ENCODE measurements at places on chromosomes 1 and 21.

DNA sequence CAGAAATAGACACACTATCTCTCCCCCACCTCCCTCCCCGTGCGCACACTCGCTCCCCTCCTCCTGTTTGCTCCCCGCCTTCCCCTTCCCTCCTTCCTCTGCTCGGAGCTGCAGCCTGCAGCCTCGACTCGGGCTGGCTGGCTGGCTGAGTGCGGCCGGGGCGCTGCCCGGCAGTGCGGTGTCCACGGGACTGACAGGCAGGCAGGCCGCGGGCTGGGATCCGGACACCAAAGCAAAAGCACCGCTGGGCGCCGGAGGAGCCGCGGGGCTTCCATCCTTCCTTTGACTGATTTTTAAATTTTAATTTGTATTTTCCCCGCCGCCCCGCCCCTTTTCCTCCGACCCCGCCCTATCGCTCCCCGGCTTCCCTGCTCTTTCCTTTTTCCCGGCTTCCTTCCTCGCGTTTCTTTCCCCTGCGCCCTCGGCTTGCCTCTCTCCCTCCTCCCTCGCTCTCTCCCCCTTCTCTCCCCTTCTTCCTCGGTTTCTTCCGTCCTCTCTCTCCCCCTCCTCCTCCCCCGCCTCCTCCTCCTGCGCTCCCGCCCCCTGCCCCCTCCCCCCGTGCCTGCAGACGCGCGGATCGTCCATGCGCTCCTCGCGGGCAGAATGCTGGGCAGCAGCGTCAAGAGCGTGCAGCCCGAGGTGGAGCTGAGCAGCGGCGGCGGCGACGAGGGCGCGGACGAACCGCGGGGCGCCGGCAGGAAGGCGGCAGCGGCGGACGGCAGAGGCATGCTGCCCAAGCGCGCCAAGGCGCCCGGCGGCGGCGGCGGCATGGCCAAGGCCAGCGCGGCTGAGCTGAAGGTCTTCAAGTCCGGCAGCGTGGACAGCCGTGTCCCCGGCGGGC is 109.4 kb downstream of the NAV1 start:
- DNase-seq, result peak; percentile 75
- H3K4me3 ChIP-seq, result peak overlapping the region; percentile 67
- H3K27me3 ChIP-seq, result no peaks in the 10 kb centered on the region
- peaks cover 2% of the 10 kb centered on the region for H3K36me3 ChIP-seq
- peak overlapping the region; percentile 93 for H3K27ac ChIP-seq

DNA sequence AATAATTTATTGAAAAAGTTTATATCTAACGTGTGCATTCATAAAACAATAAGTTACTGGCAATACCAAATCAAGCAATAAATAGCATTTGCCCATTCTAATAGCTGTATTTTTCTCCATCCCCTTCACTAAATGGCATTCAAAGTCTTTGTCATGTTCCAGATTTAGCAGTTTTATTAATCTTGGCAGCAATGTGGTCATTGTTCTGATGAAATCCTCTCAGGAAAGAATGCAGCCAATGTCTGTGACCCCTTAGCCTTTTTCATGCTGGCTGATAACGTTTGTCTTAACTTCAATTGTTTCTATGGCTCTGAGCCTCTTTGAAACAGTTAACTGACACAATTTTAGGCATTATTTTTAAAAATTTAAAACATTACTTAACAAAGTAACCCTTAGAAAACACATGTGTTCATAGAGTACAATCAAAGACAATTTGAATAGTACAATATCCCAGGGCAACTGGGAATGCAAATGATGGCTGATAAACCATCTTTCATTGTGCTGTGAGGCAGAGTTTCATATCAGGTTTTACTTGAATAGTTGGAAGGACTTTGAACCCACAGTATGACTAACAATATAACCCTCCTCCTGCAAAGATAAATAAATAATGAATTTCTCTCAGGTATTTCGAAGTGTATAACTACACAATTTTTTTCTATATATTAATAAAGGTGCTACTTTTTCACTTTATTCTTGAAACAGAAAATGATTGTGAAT is 217.5 kb downstream of the LRRIQ3 start:
- no peaks in the 10 kb centered on the region for H3K4me1 ChIP-seq
- H3K4me3 ChIP-seq, result no peak overlapping the region
- H3K27me3 ChIP-seq, result no peaks in the 10 kb centered on the region
- no peak overlapping the region for H3K27ac ChIP-seq

- no peak for DNase-seq
- H3K4me1 ChIP-seq, result peaks cover 5% of the 10 kb centered on the region
- H3K27me3 ChIP-seq, result no peaks in the 10 kb centered on the region
- no peak overlapping the region for H3K4me3 ChIP-seq
Measured at GRCh38 chr21:36423771-36424433, 38.7 kb downstream of the CHAF1B start.

DNA sequence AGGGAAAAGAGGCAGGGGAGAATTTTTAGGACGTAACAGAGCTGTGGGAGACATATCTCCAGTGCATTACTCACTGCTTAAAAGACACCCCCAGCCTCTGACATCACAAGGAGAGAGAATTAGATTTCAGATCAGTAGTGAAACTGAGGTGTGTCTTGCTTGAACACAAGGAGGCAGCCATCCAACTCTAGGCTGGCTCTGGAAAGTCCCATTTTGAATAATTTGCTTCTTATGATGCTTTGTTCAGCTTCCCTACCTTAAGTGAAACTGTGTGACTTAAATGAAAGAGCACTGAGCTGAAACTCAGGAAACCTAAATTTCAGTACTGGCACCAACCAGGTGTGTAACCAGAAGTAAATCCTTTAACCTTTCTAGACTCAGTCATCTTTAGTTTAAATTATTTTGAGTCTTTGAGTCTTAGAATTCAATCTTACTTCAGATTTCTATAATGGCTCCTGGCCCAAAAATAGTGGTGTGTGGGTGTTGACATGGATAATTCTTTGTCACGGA is 251.6 kb upstream of the SGIP1 start:
- DNase-seq, result peak; percentile 95
- H3K4me1 ChIP-seq, result peaks cover 4% of the 10 kb centered on the region
- H3K36me3 ChIP-seq, result no peaks in the 10 kb centered on the region
- H3K4me3 ChIP-seq, result no peak overlapping the region
- no peaks in the 10 kb centered on the region for H3K27me3 ChIP-seq
- no peak overlapping the region for H3K27ac ChIP-seq

DNA sequence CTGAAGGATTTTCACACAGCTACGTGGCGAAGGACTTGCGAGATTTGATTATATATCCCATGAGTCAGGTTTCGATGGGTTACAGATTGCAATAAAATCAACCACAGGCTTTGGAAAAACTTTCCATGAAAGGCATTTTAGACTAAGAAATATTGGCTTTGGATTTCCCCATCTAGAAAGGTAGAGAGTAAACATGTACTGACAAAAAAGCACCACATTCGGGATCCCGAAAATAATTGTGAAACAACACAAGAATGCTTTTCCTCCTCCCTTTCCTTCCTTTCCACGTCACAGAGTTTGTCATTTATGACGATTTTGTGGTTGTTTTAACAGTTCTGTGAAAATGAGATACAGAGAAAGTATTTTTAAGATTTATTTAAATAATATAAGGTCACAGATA is 38.5 kb downstream of the TGFB2 start:
- H3K27me3 ChIP-seq, result no peaks in the 10 kb centered on the region
- no peak for DNase-seq
- no peaks in the 10 kb centered on the region for H3K36me3 ChIP-seq
- H3K27ac ChIP-seq, result no peak overlapping the region

GRCh38 chr1:25895365-25895990 is 10.7 kb downstream of the STMN1 start:
- H3K27ac ChIP-seq, result peak overlapping the region; percentile 11
- peaks cover 27% of the 10 kb centered on the region for H3K36me3 ChIP-seq
- peak; percentile 92 for DNase-seq
- no peak overlapping the region for H3K4me3 ChIP-seq
- no peaks in the 10 kb centered on the region for H3K27me3 ChIP-seq
- peaks cover 33% of the 10 kb centered on the region for H3K4me1 ChIP-seq

GRCh38 chr21:35051287-35051818 is 2.3 kb upstream of the RUNX1 start:
- peak; percentile 80 for DNase-seq
- no peaks in the 10 kb centered on the region for H3K27me3 ChIP-seq
- H3K27ac ChIP-seq, result peak overlapping the region; percentile 42
- H3K4me1 ChIP-seq, result peaks cover 29% of the 10 kb centered on the region

- peak overlapping the region; percentile 65 for H3K27ac ChIP-seq
- H3K27me3 ChIP-seq, result no peaks in the 10 kb centered on the region
- H3K4me3 ChIP-seq, result no peak overlapping the region
Measured at GRCh38 chr1:30878016-30878415, 30.5 kb downstream of the SDC3 start.

DNA sequence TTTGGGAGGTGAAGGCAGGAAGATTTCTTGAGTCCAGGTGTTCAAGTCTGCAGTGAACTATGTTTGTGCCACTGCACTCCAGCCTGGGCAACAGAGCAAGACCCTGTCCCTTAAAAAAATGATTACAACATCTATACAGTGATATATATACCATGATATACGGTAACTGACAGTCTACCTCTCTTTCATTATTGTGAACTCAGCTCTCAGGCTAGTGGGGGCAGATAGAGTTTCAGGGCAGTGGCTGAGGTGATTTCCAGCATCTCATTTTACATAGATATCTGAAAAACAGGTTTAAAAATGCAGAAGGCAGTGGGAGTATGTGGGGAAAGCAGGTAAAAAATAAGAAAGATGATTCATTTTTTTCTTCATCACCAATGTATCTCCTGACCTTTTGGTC is 8.1 kb upstream of the NTNG1 start:
- H3K36me3 ChIP-seq, result no peaks in the 10 kb centered on the region
- DNase-seq, result no peak
- no peaks in the 10 kb centered on the region for H3K4me1 ChIP-seq
- H3K27ac ChIP-seq, result no peak overlapping the region
- H3K27me3 ChIP-seq, result no peaks in the 10 kb centered on the region

- no peaks in the 10 kb centered on the region for H3K27me3 ChIP-seq
- no peak overlapping the region for H3K4me3 ChIP-seq
- H3K4me1 ChIP-seq, result no peaks in the 10 kb centered on the region
- no peaks in the 10 kb centered on the region for H3K36me3 ChIP-seq
- no peak overlapping the region for H3K27ac ChIP-seq
- DNase-seq, result no peak
Measured at GRCh38 chr1:60359431-60359830, 285.9 kb upstream of the C1orf87 start.

GRCh38 chr1:147211577-147211976 is 13.6 kb downstream of the FMO5 start:
- no peak overlapping the region for H3K27ac ChIP-seq
- no peaks in the 10 kb centered on the region for H3K27me3 ChIP-seq
- H3K4me3 ChIP-seq, result no peak overlapping the region
- no peaks in the 10 kb centered on the region for H3K36me3 ChIP-seq

- no peak for DNase-seq
- H3K36me3 ChIP-seq, result no peaks in the 10 kb centered on the region
- H3K4me1 ChIP-seq, result no peaks in the 10 kb centered on the region
- no peaks in the 10 kb centered on the region for H3K27me3 ChIP-seq
- no peak overlapping the region for H3K27ac ChIP-seq
Measured at GRCh38 chr1:244874974-244875579, 10.7 kb upstream of the HNRNPU start.

DNA sequence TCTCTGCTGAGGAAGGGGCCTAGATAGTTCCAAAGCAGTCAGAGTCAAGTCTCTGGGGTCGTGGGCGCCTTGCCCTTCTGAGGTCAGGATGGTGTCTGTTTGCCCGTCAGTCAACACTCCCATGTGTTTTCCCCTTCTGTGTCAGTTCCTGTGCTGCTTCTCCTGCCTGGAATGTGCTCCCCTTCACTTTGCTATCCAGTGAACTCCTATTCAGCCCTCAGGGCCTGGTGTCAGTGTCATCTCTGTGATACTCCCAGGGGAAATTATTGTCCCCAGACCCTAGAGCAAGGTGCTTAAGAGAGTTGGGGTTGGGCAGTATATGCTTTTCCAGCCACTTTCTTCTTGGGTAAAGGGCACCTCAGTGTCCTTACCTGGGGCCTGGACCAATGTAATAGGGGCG is 45.8 kb upstream of the SYNC start:
- H3K4me1 ChIP-seq, result no peaks in the 10 kb centered on the region
- DNase-seq, result no peak
- no peak overlapping the region for H3K27ac ChIP-seq

DNA sequence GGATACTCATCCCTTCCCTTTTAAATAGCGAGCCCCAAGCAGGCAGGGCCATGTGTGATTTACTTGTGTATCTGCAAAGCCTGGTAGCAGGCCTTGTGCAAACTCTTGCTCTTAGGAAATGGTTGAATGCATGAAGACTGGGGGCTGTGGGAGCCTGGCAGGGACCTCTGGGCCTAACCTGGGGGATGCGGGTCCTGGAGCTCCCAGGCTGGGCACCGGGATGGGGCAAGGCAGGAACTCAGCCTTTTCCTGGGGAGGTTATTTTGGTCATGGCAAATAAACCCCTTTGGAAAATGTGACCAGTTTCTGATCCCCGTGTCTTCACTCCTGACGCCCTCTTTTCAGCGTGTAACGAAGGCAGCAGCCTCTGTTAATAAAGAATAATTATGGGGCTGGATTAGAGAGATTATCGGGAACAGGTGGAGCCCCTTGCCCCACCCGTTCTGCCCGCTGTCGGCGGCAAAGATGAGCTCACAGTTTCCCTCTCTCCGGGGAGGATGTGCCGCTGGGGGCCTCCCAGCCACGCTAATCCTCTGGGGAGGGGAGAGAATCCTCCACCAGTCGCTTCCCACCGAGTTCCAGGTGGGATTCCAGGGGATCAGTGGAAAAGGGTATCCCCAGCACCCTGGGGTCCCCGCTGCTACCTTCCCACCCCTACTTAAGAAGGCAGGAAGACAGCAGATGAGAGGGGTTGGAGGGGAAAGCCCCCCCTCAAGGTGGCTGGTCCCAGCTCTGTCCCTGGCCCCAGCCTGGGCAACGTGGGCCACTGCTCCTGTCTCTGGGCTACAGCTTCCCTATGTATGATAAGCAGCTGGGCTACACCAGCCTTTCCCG is 69.7 kb upstream of the WNT4 start:
- H3K27ac ChIP-seq, result no peak overlapping the region
- no peak for DNase-seq
- H3K36me3 ChIP-seq, result no peaks in the 10 kb centered on the region
- H3K4me1 ChIP-seq, result no peaks in the 10 kb centered on the region

DNA sequence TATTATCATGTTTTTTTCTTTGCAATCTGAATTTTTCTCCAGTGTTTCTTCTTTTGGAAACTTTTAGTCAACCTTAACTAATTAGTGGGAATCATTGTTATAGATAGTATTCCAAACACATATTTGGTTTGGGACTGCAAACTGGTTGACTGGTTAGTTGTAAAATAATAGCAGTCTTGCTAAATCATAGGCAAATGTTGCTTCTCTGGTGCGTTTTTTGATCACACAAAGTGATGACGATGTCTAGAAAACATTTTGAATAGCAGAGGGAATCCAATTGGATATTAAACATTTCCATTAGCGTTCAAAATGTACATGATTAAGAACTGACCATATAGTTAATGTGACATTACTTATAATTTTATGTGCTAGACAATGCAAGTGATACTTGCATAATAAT is 4.5 kb downstream of the DNAJB4 start:
- no peak overlapping the region for H3K4me3 ChIP-seq
- peaks cover 6% of the 10 kb centered on the region for H3K36me3 ChIP-seq
- H3K27ac ChIP-seq, result no peak overlapping the region
- DNase-seq, result no peak
- H3K27me3 ChIP-seq, result no peaks in the 10 kb centered on the region

- H3K4me3 ChIP-seq, result no peak overlapping the region
- no peak overlapping the region for H3K27ac ChIP-seq
- no peaks in the 10 kb centered on the region for H3K27me3 ChIP-seq
- peaks cover 53% of the 10 kb centered on the region for H3K4me1 ChIP-seq
- no peaks in the 10 kb centered on the region for H3K36me3 ChIP-seq
Measured at GRCh38 chr1:30890502-30891226, 17.9 kb downstream of the SDC3 start.

Measured in IMR-90 (cell line).